Activated naive CD8-positive, alpha-beta T cell treated with anti-CD3 and anti-CD28 coated beads, Interleukin-2, amount 50 U/mL, for 16 hours (primary cell): ENCODE measurements at places on chromosomes 11 and 22.

DNA sequence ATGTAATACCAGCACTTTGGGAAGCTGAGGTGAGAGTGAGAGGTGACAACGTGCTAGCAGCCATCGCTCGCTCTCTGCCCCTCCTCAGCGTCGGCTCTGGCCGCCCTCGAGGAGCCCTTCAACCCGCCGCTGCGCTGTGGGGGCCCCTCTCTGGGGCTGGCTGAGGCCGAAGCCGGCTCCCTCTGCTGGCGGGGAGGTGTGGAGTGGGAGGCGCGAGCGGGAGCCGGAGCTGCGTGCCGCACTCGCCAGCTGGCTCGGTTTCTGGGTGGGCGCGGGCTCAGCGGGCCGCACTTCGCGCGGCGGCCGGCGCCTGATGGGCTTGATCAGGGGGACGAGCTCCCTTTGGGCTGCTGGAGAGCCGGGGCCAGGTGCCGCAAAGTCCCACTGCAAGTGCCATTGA lies 98.9 kb upstream of the UBASH3B start:
- DNase-seq: peak; percentile 12

DNA sequence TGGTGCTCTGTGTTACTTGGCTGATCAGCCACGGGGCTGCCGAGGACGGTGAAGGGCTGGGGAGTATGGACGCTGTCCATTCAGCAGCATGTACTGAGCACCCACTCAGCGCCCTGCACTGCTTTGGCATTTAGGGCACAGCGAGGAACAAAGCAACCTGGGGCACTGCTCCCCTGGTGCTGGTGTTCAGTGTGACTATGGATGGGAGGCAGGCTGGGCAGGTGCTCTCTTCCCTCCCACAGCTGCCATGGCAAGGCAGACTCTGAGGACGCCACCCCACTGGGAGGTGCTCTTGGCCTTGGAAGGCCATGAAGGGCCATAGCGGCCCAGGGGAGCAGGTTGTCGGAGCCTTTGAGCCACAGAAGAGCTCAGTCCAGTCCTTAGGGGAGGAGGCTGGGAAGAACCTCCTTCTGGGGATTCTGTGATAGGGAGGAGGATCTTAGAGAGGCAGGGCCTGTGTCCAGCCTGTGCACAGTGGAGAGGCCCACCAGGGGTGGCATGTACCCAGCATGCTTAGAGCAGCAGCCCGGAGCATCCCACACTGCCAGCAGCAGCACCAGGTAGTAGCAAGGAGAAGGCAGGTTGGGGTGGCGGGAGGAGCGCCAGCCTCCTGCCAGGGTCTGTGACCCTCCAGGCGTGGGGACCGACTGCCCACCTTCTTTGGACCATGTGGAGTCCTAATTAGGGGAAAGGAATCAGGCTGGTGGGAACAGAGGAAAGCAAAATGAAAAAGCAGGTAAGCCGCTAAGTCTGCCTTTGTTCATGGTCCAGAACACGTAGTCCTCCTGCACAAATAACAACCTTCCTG lies 141.8 kb downstream of the MPPED1 start:
- no peak for DNase-seq

GRCh38 chr11:22829231-22830081 lies at the start of gene SVIP:
TSS of gene SVIP (minus strand) at chr11:22829801. CDS start at chr11:22829748, 53 bp downstream.
- DNase-seq: peak; percentile 85

DNA sequence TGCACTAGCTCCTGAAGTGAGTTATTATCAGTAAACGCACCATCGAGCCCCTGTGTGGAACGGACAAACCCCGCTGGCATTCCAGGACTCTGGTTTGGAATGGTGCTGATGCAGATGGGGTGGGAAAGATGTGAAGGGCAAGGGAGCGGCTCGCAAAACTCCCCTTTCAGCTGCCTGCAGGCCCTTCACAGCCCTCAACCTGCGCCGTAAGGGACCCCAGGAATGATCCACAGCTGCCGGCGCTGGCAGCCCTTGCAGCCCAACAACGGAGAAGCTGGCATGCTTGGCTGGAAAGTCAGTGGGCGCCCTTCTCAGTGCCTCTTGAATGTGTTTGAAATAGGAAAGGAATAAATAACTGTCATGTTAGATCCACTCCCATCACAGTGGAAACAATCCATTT lies 1445.5 kb downstream of the BRD1 start:
- DNase-seq: no peak

- no peak for DNase-seq
Observed at GRCh38 chr11:103673773-103674172, 362.7 kb upstream of the DDI1 start.

DNA sequence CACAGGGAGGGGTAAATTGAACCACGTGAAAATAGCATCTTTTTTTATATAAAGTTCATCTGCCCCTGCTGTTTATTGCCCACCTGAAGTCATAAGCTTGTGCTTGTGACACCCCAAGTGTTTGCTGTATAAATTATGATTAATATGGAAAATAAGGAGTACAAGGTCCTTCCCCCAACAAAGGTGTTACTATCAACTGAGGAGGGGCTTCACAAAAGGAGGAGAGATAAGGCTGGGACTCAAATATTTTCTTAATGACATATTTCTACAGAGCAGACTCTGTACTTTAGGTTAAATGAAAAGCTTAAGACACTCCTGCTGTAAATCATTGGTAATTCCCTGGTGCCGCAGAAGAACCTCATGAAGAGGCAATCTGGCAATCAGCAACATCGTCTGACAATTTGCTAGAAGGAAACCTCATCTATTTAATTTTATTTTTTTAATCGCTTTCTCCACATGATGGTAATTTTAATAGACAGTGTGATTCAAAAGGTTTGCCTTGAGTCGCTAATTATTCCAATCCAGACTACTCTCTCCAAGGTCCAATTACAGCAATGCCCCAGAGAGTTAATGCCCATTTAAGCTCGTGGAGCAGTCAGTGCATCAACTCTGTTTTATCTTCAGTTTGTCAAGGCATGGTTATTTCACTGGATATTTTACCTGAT lies 1432.4 kb downstream of the FAM181B start:
- no peak for DNase-seq

DNA sequence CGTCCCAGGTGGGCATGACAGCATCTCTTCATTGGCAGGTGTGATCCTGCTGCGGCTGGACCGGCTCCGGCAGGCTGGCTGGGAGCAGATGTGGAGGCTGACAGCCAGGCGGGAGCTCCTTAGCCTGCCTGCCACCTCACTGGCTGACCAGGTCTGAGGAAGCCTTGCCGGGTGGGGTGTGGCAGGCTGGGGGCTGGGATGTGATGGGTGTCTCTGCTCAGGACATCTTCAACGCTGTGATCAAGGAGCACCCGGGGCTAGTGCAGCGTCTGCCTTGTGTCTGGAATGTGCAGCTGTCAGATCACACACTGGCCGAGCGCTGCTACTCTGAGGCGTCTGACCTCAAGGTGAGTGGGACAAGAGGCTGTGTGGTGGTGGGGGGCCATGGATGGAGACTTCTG lies 3.5 kb downstream of the LARGE2 start:
- DNase-seq: no peak

- DNase-seq: no peak
Observed at GRCh38 chr11:79472819-79473529, 32.1 kb upstream of the TENM4 start.

GRCh38 chr11:29634244-29634643 lies 382.6 kb downstream of the KCNA4 start:
- no peak for DNase-seq

GRCh38 chr22:30610299-30610698 lies 3.3 kb downstream of the TCN2 start:
- DNase-seq: no peak

GRCh38 chr22:42893371-42894150 lies 36.5 kb upstream of the ARFGAP3 start:
- no peak for DNase-seq
